ENCODE measurements at places on chromosomes 13 and 19.

DNA sequence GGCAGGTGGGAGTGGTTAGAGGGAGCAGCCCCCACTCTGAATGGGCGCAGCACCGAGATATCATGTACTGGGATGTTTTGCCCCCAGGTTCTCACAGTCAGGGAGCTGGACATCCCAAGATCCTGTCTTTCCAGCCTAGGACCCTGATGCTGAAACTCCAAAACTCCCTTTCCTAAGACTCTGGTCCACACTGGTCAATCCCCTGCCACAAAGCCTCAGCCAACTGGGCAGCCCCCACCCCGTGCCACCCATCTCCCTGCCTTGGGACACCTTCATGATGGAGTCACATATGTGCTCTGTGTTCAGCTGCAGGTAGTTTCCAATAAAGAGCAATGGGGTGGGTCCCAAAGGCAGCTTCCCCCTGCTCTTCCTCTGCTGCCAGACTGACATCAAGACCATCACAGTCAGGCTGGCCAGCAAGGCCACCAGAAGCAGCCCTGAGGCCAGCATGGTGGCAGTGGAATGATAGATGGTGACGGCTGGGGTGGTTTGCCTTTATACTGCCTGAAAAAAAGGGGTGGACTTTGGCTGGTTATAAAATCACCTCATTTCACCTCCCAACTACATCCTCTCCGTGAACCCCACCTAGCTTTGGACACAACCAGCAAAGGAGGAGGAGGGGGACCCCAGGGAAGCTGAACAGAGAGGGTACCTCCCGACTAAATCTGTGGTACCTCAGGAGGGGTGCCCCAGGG is 36.3 kb downstream of the CYP2B6 start:
- H3K4me1 ChIP-seq: no peaks in the 10 kb centered on the region
- no peak overlapping the region for H3K27ac ChIP-seq
- no peak for DNase-seq
- no peaks in the 10 kb centered on the region for H3K36me3 ChIP-seq

GRCh38 chr13:41352935-41353840 is 42.1 kb downstream of the NAA16 start:
- peaks cover 31% of the 10 kb centered on the region for H3K4me1 ChIP-seq
- peak overlapping the region; percentile 80 for H3K27ac ChIP-seq
- DNase-seq: peak; percentile 68
- H3K27me3 ChIP-seq: no peaks in the 10 kb centered on the region

GRCh38 chr13:95492044-95492801 is 60.3 kb upstream of the CLDN10 start:
- DNase-seq: no peak
- no peak overlapping the region for H3K27ac ChIP-seq
- no peaks in the 10 kb centered on the region for H3K36me3 ChIP-seq
- H3K4me1 ChIP-seq: no peaks in the 10 kb centered on the region
- H3K27me3 ChIP-seq: peaks cover 6% of the 10 kb centered on the region

- peaks cover 4% of the 10 kb centered on the region for H3K27me3 ChIP-seq
- no peak overlapping the region for H3K4me3 ChIP-seq
- no peaks in the 10 kb centered on the region for H3K4me1 ChIP-seq
- no peak overlapping the region for H3K27ac ChIP-seq
- H3K36me3 ChIP-seq: no peaks in the 10 kb centered on the region
Measured at GRCh38 chr13:51045451-51045850, 65.6 kb downstream of the C13orf42 start.

DNA sequence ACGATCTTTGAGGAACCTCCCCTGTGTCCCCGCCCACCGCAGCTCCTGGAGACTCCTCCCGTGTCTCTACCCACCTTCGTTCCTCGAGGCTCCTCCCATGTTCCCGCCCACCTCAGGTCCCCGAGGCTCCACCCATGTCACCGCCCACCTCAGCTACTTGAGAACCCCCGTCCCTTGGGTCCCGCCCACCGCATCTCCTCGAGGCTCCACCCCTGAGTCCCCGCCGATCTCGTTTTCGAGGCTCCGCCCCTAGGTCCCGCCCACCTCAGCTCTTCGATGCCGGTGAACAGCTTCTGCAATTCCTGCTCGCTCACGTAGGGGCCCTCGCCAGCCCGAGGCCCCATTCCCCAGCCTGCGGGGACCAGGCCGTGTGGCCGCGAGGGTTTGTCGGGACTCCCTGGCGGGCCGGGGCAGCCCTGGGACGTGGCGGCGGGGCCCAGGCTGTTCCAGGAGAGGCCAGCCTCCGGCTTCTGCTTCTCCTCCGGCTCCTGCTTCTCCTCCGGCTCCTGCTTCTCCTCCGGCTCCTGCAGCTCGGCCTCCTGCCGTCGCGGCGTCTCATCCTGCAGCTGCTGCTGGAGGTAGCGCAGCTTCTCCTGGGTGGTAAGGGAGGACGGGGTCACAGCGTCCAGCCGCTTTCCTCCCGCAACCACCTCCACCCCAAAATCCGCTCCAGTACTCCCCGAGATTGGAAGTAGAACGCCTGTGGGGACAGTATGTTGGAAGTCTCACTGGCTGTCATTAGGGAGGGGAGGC is 16.7 kb downstream of the TSKS start:
- no peaks in the 10 kb centered on the region for H3K27me3 ChIP-seq
- no peak overlapping the region for H3K27ac ChIP-seq
- no peaks in the 10 kb centered on the region for H3K36me3 ChIP-seq

DNA sequence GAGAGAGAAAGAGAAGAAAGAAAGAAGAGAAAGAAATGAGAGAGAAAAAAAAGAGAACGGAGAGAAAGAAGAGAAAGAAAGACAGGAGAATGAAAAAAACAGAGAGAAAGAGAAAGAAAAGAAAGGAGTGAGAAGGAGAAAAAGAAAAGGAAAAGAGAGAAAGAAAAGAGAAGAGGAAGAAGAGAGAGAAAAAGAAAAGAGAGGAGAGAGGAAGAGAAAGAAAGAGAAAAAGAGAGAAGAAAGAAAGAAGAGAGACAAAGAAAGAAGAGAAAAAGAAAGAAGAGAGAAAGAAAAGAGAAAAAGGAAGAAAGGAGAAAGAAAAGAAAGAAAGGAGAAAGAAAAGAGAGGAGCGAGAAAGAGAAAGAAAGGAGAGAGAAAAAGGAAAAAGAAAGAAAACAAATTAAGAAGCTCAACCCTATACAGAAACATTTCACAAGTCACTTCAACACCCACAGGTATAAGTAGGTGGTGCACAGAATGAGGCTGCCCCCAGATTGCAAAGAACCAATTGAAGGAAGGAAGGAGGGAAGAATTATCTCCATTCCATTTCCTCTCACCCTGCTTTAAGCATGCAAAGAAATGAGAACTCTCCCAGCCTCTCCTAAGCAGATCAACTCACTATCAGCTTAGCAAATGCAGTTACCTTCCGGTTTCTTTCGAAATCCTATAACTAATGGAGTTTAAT is 98.8 kb upstream of the CACNA1A start:
- H3K36me3 ChIP-seq: no peaks in the 10 kb centered on the region
- peaks cover 9% of the 10 kb centered on the region for H3K27me3 ChIP-seq
- H3K27ac ChIP-seq: no peak overlapping the region
- no peak overlapping the region for H3K4me3 ChIP-seq

DNA sequence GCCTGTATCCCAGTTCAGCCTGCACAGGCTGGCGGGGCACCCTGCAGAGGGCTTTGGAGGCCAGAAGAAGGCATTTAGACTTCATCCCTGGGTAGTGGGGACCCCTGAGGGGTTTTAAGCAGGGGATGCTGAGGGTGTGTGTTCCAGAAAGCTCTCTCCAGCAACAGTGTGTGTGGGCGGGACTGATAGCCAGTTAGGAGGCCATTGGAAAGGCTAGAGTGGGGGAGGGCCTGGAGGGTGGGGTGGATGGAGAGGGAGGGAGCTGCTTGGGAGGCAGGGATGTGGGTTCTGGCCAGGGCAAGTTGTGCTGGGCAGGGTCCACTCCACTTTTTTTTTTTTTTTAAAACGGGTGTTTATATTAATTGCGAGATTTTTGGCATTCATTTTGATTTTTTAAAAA is 28.3 kb downstream of the LYL1 start:
- no peaks in the 10 kb centered on the region for H3K4me1 ChIP-seq
- no peaks in the 10 kb centered on the region for H3K36me3 ChIP-seq
- no peak overlapping the region for H3K4me3 ChIP-seq

GRCh38 chr13:50203256-50203941 is 188.2 kb downstream of the KCNRG start:
- no peak overlapping the region for H3K4me3 ChIP-seq
- peaks cover 23% of the 10 kb centered on the region for H3K27me3 ChIP-seq
- no peak for DNase-seq
- no peaks in the 10 kb centered on the region for H3K36me3 ChIP-seq
- H3K27ac ChIP-seq: no peak overlapping the region

GRCh38 chr13:87677043-87677495 is 5.9 kb downstream of the SLITRK5 start:
- H3K4me3 ChIP-seq: no peak overlapping the region
- peaks cover 5% of the 10 kb centered on the region for H3K4me1 ChIP-seq
- H3K27ac ChIP-seq: no peak overlapping the region

- H3K27ac ChIP-seq: peak overlapping the region; percentile 17
- peaks cover 7% of the 10 kb centered on the region for H3K36me3 ChIP-seq
- H3K27me3 ChIP-seq: no peaks in the 10 kb centered on the region
- peaks cover 49% of the 10 kb centered on the region for H3K4me1 ChIP-seq
- H3K4me3 ChIP-seq: no peak overlapping the region
Measured at GRCh38 chr19:19486343-19487076, 28.8 kb downstream of the TSSK6 start.

GRCh38 chr13:90388887-90389452 is 958.5 kb upstream of the MIR17HG start:
- no peaks in the 10 kb centered on the region for H3K36me3 ChIP-seq
- H3K4me3 ChIP-seq: no peak overlapping the region
- no peak for DNase-seq
- H3K27ac ChIP-seq: no peak overlapping the region
- H3K27me3 ChIP-seq: no peaks in the 10 kb centered on the region

- no peak for DNase-seq
- H3K36me3 ChIP-seq: no peaks in the 10 kb centered on the region
- no peaks in the 10 kb centered on the region for H3K4me1 ChIP-seq
- no peak overlapping the region for H3K27ac ChIP-seq
- H3K4me3 ChIP-seq: no peak overlapping the region
Measured at GRCh38 chr13:37211487-37211886, 106.0 kb upstream of the CSNK1A1L start.

DNA sequence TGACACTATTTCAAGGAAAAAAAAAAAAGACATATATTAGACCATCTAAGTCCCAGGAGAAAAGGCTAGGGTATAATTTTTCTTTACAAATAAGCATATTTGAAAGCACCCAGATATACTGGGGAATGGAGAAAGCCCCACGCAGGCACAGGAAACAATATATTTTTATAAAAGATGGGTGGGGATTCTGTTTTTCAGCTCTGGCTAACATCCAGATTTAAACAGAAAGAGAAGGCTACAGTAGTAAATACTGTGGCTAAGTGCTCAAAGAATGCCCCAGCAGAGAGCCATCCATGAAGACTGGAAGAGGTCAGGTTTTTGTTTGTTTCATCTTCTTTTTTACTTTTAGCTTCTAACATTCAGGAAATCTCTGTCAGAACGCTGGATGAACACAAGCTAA is 16.0 kb downstream of the ZNF44 start:
- H3K4me3 ChIP-seq: no peak overlapping the region
- H3K27me3 ChIP-seq: no peaks in the 10 kb centered on the region
- no peaks in the 10 kb centered on the region for H3K4me1 ChIP-seq
- H3K27ac ChIP-seq: no peak overlapping the region

DNA sequence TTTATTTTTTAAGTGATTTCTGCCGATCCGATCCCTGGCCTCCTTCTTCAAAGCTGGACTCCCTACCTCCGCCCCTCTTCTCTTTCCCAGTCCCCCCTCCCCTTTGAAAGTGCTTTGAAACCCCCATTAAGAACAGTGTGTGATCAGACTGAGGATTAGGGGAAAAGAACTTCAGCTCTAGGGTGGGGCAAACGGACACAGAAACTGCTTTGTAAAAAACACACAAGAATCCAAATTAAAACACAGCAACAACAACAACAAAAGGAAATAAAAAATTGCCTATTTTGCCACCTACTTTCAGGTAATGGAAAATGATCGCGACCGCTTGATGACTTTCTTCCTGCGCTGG is 1.4 kb downstream of the SPRY2 start:
- peaks cover 11% of the 10 kb centered on the region for H3K4me1 ChIP-seq
- no peak overlapping the region for H3K4me3 ChIP-seq
- H3K27ac ChIP-seq: no peak overlapping the region
- no peaks in the 10 kb centered on the region for H3K36me3 ChIP-seq

DNA sequence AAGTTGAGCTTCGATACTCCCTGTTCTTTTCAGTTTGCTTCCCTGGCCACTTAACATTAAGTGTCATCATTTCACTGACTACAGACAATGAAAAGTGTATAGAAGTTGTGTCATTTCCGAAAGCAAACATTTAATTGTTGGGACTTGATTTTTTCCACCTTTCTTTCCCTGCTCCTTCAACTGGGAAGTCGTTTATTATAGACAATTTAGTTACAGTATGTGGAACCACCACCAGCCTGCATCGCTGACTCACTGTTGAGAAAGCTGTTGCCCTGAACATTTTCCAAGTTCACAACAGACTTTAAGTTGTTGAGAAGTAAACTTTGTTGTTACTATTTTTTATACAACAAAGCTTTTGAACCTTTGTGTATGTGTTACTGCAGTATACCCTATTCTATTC is 788.4 kb upstream of the PRR20A start:
- no peak overlapping the region for H3K27ac ChIP-seq
- DNase-seq: no peak
- H3K4me3 ChIP-seq: no peak overlapping the region
- no peaks in the 10 kb centered on the region for H3K36me3 ChIP-seq
- H3K27me3 ChIP-seq: no peaks in the 10 kb centered on the region

DNA sequence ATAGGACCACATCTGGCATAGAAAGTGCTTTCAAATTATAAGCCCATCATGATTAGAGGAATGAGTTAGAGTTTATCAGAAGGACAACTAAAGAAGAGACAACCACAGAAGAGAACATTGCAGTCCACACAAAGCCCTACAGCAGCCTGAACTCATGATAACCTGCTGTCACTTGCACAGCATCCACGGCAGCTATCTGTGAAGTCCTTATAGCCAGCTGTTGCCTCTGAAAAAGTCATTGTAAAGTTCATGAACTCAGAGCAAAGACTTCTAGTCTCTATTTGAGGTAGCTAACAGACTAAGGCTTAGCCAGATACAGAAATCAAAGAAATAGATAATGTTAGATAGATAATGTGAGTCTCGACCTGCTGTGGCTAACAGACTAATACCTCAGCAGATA is 450.0 kb downstream of the KLF5 start:
- peaks cover 1% of the 10 kb centered on the region for H3K27me3 ChIP-seq
- no peak for DNase-seq
- no peaks in the 10 kb centered on the region for H3K4me1 ChIP-seq
- H3K4me3 ChIP-seq: no peak overlapping the region
- H3K27ac ChIP-seq: no peak overlapping the region
- H3K36me3 ChIP-seq: no peaks in the 10 kb centered on the region

GRCh38 chr13:44498969-44499368 is 77.2 kb downstream of the TSC22D1 start:
- no peak overlapping the region for H3K27ac ChIP-seq
- no peaks in the 10 kb centered on the region for H3K27me3 ChIP-seq

- H3K4me1 ChIP-seq: no peaks in the 10 kb centered on the region
- DNase-seq: no peak
- no peak overlapping the region for H3K27ac ChIP-seq
- no peak overlapping the region for H3K4me3 ChIP-seq
- peaks cover 10% of the 10 kb centered on the region for H3K36me3 ChIP-seq
Measured at GRCh38 chr13:112057736-112058518, 9.0 kb upstream of the SOX1 start.

Measured in activated CD8-positive, alpha-beta memory T cell treated with anti-CD3 and anti-CD28 coated beads, Interleukin-2, amount 10 ng/mL, durations not matched to agents 7 days and 5 days (primary cell).